Activated naive CD8-positive, alpha-beta T cell treated with anti-CD3 and anti-CD28 coated beads for 36 hours (primary cell): ENCODE measurements at places on chromosomes 11 and 22. TPM values are rescaled to one million over a fixed set of nuclear protein-coding genes. Genes with fewer than 3 reads are reported as not detected.
A peak's percentile ranks its signal among the peaks of the same experiment; 100 is the strongest.

GRCh38 chr22:32572741-32573500 lies 98.3 kb downstream of the FBXO7 start:
- no peak for DNase-seq
- H3K4me3 ChIP-seq, result no peak overlapping the region
- H3K27ac ChIP-seq, result no peak overlapping the region
- no peaks in the 10 kb centered on the region for H3K36me3 ChIP-seq
- H3K4me1 ChIP-seq, result peaks cover 22% of the 10 kb centered on the region
- no peaks in the 10 kb centered on the region for H3K27me3 ChIP-seq

DNA sequence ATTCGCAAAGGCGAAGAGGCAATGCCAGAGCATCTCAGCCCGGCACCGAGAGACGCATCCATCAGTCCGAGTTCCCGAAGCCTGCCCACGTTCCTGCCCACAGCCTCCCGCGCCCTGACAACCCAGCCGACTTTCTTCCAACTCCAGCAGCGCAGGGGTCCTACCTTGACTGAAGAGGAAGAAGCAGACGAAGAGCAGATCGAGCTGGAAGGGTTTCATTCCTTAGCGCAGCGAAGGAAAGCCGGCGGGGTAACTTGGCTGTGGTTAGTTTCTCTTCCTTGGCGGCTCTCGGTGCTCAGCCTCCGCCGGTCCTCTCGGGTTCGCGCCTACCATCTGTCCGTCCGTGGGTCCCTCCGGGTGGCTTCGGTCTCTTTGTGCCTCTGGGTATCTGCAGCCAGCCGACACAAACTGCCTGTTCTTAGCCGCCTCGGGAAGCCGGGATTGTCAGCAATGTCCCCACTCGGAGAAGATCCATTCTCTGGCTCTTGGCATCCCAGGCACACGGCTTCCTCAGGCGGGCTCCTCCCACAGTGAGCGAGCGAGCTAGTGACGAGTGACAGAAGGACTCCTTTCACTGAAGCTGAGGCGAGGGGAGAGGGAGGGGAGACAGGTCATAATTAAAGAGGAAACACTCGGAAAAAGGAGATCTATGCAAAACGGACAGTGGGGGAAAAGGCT lies at the start of gene KIRREL3:
TSS of gene KIRREL3 (minus strand) at position 480 of the 678 bp plus-strand sequence.
- no peak within 1 kb of the TSS for H3K4me3 ChIP-seq
- DNase-seq, result no peak
- H3K4me1 ChIP-seq, result no peaks in the 10 kb centered on the region
- peaks cover 30% of the 10 kb centered on the region for H3K27me3 ChIP-seq

DNA sequence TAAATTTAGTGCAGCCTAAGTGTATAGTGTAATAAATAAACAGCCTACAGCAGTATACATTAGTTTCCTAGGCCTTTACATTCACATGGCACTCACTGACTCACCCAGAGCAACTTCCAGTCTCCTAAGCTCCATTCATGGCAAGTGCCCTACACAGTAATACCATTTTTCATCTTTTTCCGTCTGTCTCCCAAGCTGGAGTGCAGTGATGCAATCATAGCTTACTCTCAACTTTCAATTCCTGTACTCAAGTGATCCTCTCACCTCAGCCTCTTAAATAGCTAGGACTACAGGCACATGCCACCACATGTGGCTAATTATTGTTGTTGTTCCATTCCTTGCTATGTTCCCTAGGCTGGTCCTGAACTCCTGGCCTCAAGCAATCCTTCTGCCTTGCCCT lies 54.4 kb downstream of the FCHSD2 start:
- peaks cover 21% of the 10 kb centered on the region for H3K4me1 ChIP-seq
- no peak overlapping the region for H3K4me3 ChIP-seq
- peaks cover 9% of the 10 kb centered on the region for H3K36me3 ChIP-seq
- H3K27me3 ChIP-seq, result no peaks in the 10 kb centered on the region
- no peak for DNase-seq
- H3K27ac ChIP-seq, result peak overlapping the region; percentile 56

DNA sequence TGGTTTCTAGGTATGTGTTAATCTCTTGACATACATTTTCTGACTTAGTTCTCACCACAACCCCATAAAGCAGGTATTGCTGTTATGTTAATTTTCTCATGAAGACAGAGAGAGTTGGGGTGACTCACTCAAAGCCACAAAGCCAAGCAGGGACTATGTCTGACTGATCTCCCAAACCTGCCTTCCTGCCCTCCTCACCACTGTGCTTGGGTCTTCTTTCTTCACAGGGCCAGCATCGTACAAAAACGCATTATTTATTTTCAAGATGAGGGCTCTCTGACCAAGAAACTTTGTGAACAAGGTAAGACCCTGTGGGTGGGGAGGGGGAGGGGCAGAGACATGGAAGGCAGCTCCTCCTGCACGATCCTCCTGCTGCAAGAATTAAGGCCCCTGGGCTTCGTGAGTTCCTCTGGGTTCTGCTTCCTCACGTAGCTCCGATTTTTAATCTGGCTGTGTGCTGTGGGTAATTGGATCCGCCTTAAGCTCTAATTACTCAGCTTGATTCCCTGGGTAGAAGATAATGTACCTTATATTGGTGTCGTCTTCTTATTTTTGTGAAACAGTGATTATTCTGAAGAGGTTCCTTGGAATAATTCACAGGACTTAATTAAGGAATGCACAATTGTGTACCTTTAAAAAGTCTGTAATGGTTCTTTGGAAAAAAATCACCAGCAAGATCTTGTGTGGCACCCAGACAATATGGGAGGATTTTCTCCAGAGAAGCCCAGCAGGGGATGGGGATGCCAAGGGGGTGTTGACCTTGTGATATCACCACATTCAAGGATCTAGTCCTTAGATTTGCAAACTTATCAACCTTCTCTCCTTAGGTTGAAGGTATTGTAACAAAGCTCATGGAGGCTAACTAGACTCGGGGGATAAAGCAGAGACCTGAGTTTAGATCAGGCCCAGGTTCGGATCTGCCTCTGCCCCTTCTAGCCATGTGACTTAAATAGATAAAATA lies 112.9 kb downstream of the SPON1 start:
- DNase-seq, result peak; percentile 69
- H3K4me3 ChIP-seq, result peak overlapping the region; percentile 71
- H3K27me3 ChIP-seq, result no peaks in the 10 kb centered on the region

DNA sequence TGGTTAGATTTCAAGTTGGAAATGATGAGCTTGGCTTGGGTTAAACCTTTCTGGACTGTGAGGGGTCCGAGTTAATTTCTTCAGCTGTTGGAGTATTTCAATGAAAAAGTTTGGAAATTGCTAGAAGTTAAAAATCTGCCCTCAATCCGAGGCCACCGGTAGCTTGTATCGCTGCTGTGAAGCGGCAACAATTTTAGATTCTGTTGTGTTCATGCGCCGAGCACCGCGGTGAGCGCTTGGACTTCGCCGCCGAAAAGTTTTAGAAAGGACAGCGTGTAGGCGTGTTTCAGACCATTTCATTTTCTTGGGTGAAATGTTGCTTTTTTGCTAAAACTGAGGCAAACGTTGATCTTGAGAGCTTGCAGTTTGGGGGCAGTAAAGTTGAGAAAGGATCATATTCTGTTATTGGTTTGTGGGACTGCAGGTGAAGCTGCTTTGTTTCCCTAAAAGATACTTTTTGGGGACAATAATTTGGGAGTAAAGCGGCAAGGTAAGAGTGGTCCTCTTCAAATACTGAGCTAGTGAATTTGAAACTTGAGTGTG lies 928 bp downstream of the FBXO7 start:
- H3K36me3 ChIP-seq, result peaks cover 15% of the 10 kb centered on the region
- H3K27ac ChIP-seq, result peak overlapping the region; percentile 97
- H3K27me3 ChIP-seq, result no peaks in the 10 kb centered on the region
- peak overlapping the region; percentile 96 for H3K4me3 ChIP-seq

POU2AF2 gene
- not detected for total RNA-seq
